ENCODE measurements at places on chromosomes 4 and X.
A peak's percentile ranks its signal among the peaks of the same experiment; 100 is the strongest.

DNA sequence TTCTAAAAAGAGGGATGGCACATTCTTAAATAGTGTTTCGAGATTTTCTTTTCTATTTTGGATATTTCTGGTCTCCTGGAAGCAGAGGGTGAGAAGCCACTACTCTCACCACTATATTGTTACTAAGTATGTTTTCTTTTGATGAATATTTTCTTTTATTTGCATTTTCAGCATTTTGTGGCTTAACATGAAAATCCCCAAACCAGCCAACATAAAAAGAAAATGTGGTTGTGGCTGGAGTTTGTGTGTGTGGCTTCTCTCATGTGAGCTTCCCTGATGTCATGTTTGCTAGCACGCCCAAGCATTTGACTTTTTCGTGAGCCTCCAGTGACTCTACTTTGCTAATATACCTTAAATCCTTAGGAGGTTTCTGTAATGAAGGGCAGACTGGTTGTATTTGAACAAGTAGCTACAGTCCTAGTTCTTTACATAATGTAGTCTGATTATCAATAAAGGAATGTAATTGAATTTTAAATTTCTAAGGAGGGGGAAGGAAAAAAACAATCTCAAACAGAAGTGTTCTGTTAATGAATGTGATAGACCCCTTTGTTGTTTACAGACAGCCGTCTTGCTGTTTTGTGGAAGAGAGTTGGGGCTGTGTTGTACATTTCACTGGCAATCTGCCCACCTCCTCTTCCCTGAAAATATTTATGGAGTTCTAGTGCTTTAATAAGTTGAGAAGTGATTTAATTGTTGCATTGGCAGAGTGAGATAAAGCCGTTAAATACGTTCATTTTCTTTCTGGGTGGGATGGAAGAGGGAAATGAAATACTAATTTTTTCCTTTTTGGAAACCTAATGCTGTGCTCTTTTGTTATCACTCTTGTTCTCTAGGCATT lies 114.6 kb downstream of the ARHGAP10 start:
- DNase-seq = no peak

DNA sequence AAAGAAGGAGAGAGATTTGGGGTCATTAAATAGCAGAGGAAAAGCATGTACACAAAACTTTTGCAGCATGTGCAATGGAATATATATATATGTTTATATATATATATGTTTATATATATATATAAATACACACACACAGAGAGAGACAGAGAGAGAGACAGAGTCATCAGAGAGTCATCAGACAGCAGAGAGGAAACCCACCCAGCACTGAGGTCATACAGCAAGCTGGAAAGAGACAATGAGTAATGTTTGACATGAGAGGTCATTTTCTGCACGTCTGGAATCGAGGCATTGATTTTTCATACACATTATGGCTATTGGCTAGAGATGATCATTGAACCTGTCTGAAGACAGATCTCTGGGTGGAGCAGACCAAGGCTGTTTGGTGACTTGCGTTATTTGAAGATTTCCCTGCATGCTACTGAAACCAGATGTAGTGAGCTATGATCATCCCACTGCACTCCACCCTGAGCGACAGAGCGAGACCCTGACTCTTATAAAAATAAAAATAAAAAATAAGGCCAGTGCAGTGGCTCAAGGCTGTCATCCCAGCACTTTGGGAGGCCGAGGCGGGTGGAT lies 48.8 kb upstream of the SHOX start:
- no peak for DNase-seq

DNA sequence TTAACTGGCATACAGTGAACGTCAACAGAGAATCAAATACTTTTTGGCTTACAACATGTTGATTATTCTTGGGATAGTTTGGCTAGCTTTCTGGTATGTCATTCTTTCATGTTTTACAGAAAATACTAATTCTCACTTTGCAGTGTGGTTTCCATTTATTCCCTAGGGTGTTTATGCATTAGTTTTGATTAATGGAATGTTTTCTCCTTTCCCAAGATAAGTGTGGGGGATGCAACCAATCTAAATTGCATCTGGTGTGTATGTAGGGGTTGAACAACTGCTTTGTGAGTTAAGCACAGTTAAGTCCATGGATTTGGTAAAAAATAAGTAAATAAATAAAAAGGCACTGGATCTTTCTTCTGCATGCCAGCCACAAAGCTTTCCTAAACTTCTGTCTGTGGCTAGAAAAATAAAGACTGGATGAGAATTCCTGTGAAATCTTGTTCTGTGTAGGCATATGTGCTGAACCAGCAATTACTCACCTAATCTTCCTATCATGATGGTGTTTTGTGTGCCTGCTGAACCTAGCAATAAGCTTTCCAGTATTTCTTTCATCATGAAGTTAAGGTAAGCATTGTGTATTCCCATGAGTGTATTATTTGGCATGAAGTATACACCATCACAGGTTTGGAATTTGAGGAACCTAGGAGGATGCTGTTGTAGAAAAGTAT lies 50.6 kb upstream of the TENM3 start:
- no peak for DNase-seq

- peak; percentile 61 for DNase-seq
Observed at GRCh38 chrX:1462596-1463251, 10.0 kb upstream of the ASMTL start.

DNA sequence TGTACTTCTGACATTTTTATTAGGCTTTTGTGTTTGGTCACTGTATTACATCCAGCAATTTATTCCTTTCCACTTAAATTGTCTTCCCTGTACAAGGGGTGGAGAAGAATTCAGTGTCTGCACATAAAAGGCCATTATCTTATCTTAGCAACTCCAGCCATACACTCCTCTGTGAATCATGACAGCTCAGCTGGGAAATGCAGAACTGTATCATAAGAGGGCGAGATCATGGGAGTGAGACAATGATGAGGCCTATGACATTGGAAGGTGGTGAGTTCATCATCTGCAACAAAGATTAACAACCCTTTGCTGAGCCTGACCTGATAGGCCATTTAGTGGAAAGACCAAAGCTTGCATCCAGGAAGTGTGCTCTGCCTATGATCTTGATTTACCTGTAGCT lies 33.3 kb downstream of the SLIT2 start:
- no peak for DNase-seq

- no peak for DNase-seq
Observed at GRCh38 chr4:64271601-64272081, 137.6 kb downstream of the TECRL start.

GRCh38 chrX:122219735-122220134 lies 964.3 kb upstream of the GRIA3 start:
- no peak for DNase-seq

DNA sequence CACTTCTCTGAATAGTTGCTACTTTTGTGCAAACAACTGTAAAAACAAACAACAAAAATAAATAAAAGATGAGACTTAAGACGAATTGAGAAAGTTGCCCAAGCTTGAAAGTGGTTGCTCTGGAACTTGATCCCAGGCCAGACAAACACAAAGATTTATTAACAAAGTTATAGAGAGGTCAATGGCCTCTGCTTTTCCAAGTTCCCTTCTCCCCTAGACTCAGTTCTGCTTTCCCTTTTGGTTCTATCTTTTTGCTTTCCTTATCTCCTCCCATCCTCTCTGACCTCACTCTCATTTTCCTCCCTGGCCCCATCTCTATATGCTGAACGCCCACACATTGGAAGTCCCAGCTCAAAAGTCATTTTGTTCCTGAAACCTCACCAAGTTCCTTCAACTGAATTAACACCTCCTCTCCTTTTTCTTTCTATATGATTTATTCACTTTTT lies 82.7 kb downstream of the MXRA5 start:
- DNase-seq = no peak

- DNase-seq = no peak
Observed at GRCh38 chrX:115531818-115532403, 29.1 kb upstream of the PLS3 start.

GRCh38 chr4:84855774-84856173 lies 110.7 kb downstream of the WDFY3 start:
- no peak for DNase-seq

DNA sequence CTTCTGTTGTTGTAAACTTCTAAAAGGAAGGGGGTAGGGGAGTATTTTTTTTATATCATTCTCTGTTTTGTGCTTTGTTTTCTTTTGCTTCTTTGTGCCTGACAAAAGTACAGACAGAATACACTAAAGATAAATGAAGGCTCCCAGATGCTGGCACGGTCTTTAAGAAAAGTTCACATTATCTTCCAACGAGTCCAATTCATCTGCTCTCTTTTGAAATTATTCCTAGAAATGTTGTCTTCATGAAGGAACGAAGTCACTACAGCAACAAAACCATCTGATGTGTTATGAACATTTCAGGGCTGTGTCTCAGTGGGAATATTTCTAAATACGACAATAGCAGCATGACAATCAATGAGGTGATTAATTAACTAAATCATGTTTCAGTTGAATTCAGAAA lies 813.8 kb upstream of the HTR2C start:
- no peak for DNase-seq

DNA sequence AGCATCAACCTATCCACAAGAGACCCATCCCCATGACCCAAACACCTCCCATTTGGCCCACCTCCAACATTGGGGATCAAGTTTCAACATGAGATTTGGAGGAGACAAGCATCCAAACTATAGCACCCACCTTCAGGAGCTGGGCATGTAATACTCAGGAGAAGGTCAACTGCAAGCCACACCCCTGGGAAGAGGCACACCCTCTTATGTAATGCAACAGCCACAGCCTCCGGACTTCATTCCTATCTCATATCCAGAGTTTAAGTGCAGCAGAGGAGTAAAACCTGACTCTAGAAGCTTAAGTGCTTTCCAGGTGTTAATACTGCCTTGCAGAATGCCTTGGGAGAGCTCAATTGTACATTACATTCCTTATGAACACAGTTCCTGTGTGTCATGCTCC lies 197.4 kb downstream of the PTTG2 start:
- DNase-seq = no peak

- peak; percentile 25 for DNase-seq
Observed at GRCh38 chrX:71532078-71532752, 689 bp upstream of the OGT start.

DNA sequence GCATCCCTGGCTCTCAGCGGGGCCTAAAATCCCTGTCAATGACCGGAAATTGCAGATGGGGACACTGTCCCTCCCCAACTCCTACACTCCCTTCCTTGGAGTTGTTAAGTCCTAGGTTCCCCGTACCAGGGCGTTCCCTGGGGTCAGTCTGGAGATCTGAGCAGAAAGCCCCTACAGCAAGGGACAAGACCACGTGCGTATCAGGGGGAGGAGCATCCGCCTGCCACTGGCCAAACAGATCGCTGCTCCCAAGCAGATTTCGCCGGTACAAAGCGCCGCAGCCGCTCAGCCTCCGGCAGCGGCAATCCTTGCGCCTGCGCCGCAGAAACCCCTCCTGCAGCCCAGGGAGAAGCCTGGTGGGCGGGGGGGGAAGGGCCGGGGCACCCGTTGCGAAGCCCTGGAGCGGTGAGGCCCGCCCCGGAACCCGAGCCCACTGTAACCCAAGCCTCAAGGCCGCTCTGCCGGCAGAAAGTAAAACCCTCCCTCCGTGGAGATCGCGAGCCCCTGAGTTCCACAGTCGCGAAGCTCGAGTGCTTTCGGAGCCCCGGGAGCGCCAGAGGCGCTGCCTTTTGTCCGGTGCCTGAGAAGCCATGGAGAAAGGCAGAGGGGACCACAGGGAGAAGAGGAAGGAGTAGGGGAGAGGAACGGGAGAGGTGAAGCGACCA lies 2.7 kb downstream of the CRMP1 start:
- DNase-seq = no peak

DNA sequence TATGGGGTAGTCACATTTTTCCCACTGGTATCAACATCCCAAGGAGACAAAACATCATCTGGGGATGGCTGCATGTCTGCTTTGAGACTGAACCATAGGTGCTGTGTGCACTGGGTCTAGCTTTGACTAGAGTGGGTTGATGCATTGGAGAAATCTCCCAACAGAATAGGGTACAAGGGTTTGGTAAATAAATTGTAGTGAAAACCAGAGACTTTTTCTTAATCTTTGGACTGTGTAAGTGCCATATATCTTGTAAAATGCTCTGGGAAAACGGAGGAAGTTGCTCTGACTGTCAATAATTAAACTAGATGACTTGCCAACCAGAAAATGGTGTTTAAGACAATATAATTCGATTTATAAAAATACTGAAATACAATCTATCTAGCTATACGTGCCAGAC lies 1064.0 kb upstream of the SLIT2 start:
- DNase-seq = no peak

- DNase-seq = peak; percentile 13
Observed at GRCh38 chr4:8403173-8403753, 37.3 kb downstream of the ACOX3 start.

DNA sequence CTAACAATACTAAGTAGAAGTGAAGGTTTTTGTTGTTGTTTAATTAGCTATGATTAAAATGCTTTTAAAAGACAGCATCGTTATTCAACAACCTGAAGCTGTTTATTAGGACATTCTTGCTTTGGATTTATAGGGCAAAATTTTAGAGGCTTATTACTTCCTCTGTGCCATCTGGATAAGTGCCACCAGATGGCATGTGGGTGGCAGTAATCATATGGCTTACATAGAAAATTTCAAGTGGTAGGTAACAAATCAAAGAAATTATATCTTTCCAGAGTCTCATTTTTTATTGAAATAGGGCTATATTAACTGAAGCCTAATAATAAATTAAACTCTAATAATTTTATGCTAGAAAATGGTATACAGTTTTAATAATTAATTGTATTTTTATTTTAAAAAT lies 83.3 kb upstream of the HTR2C start:
- no peak for DNase-seq

GRCh38 chr4:7662507-7662846 lies 227.7 kb upstream of the PSAPL1 start:
- DNase-seq = no peak

DNA sequence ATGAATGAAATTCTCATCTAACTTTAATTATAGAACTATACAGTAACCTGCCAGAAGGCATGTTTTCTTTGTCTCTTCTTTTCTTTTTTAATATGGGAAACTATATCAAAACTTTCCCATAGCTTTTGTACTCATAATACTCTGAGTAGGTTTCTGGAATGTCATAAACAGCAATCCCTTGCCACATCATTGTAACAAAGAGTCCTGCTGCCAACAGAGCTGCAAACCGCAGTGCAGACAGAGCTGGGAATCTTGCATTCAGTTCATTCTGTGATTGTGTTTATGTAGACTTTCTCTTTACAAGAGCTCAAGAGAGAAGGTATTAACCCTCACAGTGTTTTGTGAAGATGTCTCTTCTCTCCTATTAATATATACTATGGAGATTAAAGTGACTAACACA lies 304.4 kb upstream of the SLIT2 start:
- DNase-seq = no peak

- no peak for DNase-seq
Observed at GRCh38 chr4:10740891-10741620, 56.5 kb upstream of the CLNK start.

- DNase-seq = no peak
Observed at GRCh38 chr4:100147684-100148083, 42.6 kb downstream of the DDIT4L start.

DNA sequence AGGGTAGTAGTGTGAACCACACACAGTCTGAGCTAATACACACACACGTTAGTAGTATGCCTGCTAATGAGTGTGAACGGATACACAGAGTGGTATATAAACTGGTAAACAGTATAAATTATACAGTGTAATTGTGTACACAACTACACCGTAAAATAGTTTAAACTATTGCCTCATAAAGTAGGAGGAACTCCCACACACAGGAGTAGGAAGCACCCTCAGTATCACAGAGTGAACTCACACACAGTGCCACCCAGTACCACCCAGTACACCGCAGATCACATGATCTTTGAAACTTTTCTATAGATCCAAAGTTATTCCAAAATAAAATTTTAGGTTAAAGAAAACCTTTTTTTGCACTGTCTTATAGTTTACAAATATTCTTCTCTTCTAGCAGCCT lies 275.1 kb downstream of the ADGRA3 start:
- no peak for DNase-seq

GRCh38 chr4:182252220-182252619 lies 9.0 kb downstream of the TENM3 start:
- no peak for DNase-seq

- no peak for DNase-seq
Observed at GRCh38 chr4:148090029-148090428, 352.2 kb downstream of the NR3C2 start.
